ENCODE measurements at places on chromosomes 7 and 10.

DNA sequence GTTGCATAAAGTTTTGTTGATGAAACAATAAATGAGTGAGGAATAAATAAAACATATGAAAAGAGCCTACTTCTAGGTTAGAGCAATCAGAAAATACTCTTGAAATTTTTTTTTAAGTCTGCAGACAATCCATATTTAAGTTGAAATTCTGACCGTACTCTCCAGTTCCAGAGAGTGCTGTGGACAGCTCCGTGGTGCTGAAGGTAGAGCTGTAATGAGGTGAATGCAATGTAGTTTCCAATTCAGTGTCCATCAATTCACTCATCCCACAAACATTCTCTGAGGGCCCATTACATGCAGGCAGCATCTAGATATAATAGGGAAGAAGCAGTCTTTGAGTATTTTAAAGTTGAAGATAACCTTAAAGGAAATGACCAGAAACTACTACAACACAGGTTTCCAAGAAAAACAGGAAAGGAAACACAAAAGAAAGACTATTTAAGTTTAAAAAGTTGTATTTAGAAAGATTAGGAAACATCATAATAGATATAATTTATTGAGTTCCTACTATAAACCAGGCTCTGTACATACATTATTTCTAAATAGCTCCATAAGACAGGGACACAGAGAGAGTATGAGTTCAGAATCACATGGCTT lies 44.0 kb upstream of the CRTAC1 start:
- no peak for DNase-seq

DNA sequence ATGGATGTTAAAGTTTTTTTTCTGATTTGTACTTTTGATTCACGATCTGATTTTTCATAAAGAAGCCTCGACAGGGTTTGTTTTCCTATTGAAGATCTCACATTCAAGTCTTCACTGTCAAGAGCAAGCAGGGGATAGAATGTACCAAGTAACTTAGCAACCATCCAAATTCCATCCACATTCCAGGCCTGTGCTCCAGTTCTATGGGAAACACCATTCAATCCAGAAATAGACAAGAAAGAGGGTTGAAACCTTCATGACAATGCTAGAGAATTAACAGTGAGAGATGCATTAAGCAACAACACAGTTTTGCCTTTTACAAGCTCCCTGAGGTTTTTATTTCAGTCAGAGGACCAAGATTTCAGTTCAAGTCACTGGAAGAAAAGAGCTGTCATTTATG lies 300.2 kb downstream of the NEBL start:
- no peak for DNase-seq

GRCh38 chr10:20874261-20874660 lies 22.9 kb downstream of the NEBL start:
- no peak for DNase-seq

GRCh38 chr10:81875467-81876252 lies 666 bp downstream of the NRG3 start:
- DNase-seq: no peak

- no peak for DNase-seq
Measured at GRCh38 chr10:21092683-21093524, 195.8 kb upstream of the NEBL start.

DNA sequence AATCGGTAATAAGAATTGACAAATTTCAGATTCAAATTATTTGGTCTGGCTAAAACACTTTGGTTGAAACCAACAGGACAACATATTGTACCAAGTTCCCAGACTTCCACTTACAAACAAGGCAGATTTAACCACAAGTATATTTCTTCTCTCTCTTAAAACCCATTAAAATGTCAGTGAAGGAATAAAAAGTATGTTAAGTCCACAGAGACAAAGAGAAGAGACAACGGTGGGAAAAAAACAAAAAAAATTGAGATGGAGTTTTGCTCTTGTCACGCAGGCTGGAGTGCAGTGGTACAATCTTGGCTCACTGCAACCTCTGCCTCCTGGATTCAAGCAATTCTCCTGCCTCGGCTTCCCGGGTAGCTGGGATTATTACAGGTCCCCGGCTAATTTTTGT lies 16.3 kb downstream of the TM9SF3 start:
- no peak for DNase-seq

GRCh38 chr10:73000973-73001372 lies 46.4 kb upstream of the PLA2G12B start:
- no peak for DNase-seq

GRCh38 chr10:6583447-6583846 lies 3.4 kb upstream of the PRKCQ start:
- no peak for DNase-seq

DNA sequence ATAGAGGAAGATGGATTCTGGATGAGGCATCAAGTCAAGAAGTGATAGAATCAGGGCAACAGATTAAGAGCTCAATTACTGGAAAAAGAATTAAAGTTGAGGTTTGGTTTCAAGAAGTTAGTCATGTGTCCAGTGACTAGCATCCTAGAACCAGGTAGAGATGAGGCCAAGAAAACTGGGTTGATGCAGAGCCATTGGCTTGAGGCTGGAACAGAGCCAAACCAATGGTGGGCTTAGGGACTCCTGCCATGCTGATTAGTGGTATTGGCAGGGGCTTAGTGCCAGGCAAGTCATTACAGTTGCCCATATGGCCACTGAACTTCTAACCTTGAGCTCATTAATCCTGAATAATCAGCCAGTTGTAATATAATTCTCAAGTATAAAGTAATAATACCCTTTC lies 18.5 kb downstream of the ZNF277 start:
- DNase-seq: no peak

DNA sequence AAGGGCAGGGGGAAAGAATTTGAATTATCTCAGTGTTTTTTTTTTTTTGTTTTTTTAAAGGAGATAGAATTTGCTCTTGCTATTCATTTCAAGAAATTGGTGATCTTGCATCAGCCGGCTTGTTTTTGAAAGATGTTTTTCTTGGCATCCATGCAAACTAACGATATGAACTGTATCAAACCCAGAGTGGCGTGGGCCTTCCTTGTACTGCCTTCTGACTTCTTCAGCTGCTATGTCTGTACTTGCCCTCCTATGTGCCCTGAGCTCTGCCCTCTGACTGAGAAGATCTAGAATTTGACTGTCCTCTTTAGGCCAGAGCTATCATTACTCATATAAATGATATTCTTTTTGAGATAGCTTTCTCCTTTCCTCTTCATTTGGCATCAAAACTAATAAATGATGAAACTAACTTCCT lies 183.1 kb downstream of the EXOC4 start:
- no peak for DNase-seq

DNA sequence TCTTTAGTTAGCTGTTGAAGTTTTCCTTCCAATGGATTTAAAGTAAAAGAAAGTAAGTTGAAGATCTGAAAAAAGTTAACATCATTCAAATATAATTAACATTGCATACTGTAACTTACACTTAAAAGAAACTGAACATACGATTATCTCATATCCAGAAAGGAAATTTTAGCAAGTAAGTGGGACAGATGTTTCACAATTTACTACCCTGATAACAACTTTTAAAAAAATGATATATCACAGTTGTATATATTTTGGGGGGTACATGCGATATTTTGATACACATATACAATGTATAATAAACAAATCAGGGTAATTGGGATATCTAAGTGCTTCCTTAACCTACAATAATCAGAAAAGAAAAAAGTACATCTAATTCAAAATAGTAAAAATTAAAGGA lies 44.2 kb downstream of the ASZ1 start:
- DNase-seq: no peak

- DNase-seq: no peak
Measured at GRCh38 chr7:16051561-16052255, 365.2 kb upstream of the MEOX2 start.

DNA sequence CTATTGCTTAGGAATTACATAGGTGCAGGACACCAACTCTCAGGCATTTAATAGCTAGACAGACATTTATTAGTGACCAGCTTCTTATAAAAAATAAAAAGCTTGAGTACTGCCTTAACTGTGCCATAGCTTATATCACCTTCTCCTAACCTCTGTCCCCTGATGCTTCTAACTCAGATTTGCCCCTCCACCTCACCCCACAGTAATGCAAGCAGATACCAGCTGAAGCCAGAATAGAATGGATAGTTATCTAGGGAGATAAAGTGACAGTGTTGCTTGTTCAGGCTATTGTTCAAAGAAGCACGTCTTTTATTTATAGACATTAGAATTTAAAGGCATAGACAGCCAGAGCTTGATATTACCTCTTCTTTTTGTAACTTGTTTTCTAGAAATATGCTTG lies 99.6 kb upstream of the GLCCI1 start:
- DNase-seq: no peak

- no peak for DNase-seq
Measured at GRCh38 chr10:116084161-116084560, 188.8 kb downstream of the GFRA1 start.

DNA sequence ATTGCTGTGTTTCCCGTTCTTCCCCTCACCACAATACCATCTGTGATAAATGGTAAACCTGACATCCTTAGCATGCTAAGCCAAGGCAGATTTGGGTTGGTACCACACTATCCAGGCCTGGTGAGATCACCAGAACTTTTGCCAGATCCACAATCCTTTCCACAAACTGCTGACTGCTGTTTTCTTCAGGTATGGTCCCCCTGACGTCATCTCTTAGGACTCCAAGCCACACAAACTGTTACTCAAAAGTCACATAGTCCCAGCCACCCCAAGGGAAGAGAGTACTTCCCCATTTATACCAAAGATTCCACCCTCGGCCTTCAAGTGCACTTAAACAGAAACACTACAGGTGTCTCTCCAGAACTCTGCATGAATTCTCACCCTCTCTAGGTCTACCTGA lies 34.8 kb downstream of the SLC25A13 start:
- DNase-seq: no peak

- DNase-seq: no peak
Measured at GRCh38 chr10:5195727-5196374, 786 bp upstream of the AKR1C4 start.

DNA sequence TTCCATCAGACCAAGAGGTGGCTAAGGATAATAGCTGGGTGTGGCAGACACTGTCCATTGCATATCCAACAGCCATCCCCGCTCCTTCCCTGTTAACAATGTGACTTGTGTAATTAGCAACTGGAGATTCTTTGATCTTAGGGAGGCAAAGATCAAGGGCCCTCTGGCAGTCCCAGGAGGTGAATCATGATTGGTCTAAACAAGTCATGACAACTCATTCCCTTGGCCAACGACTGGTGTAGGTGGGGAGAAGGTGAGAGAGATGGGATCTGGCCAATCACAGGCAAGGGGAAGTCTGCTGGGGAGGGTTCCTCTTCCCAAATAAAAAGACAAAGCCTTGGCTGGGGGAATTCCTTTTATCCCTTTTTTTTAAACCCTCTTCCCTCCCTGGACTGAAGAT lies 46.2 kb upstream of the COMTD1 start:
- no peak for DNase-seq

DNA sequence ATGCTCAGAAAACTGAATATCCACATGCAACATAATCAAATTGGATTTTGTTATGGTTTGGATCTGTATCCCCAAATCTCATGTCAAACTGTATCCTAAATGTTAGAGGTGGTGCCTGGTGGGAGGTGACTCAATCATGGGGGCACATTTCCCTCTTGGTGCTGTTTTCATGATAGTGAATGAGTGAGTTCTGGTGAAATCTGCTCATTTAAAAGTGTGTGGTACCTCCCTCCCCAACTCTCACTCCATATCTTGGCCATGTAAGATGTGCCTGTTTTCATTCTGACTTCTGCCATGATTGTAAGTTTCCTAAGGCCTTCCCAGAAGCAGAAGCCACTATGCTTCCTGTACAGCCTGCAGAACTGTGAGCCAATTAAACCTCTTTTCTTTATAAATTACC lies 239.6 kb upstream of the KLF14 start:
- DNase-seq: no peak

DNA sequence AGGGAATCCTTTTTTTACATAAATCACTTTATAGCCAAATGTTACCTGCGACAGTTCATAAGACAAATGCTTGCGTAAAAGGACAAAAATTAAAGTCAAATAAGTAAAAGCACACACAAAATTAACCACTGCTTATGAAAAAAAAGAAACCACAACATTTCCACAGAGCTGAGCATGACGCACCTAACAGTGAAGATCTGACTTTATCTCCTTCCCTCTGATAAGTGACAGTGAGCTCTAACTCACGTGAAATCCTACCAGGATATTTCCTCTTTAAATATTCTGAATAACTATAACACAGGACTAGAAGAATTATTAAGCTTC lies 225.5 kb downstream of the SFMBT2 start:
- DNase-seq: no peak

DNA sequence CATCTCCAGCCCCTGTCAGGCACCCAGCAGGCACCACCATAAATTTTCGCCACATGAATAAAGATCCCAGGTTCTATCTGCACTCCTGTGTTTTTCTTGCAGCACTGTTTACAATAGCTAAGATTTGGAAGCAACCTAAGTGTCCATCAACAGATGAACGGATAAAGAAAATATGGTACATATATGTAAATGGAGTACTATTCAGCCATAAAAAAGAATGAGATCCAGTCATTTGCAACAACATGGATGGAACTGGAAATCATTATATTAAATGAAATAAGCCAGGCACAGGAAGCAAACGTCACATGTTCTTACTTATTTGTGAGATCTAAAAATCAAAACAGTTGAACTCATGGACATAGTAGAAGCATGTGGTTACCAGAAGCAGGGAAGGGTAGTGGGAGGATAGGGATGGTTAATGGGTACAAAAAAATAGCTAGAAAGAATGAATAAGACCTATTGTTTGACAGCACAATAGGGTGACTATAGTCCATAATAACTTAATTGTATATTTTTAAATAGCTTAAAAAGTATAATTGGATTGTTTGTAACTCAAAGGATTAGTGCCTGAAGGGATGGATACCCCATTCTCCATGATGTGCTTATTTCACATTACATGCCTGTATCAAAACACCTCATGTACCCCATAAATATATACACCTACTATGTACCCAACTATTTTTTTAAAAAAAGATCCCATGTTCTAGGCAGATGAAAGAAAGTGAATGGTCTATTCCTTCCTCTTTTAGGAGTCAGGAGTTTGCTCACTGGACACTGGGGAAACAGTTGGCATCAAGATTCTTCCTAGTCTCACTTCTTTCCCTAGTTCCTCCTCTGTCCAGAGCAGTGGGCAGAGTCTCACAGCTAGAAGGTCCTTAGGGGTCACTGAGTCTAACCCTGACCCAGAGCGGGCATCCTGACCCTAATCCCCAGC lies 1.0 kb upstream of the NPFFR1 start:
- no peak for DNase-seq

GRCh38 chr7:2237109-2237602 lies 4.4 kb upstream of the MAD1L1 start:
- no peak for DNase-seq

- DNase-seq: no peak
Measured at GRCh38 chr10:50972591-50972990, 87.2 kb upstream of the A1CF start.

DNA sequence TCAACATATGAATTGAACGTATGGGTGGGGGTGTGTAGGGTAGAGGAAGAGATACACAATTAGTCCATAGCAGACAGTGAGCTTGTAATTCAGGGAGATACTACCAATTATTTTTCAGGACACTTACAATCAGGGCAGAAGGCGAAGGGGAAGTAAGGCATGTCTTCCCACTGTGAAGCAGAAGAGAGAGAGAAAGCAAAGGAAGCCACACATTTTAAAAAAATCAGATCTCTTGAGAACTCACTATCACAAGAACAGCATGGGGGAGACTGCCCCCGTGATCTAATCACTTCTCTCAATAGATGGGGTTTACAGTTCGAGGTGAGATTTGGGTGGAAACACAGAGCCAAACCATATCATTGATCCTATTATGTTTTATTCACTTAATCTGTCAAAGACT lies 116.4 kb upstream of the RPA3 start:
- no peak for DNase-seq
